Caki2 (cell line): ENCODE measurements at places on chromosomes 11 and 22. TPM values are rescaled to one million over a fixed set of nuclear protein-coding genes. Genes with fewer than 3 reads are reported as not detected.

DNA sequence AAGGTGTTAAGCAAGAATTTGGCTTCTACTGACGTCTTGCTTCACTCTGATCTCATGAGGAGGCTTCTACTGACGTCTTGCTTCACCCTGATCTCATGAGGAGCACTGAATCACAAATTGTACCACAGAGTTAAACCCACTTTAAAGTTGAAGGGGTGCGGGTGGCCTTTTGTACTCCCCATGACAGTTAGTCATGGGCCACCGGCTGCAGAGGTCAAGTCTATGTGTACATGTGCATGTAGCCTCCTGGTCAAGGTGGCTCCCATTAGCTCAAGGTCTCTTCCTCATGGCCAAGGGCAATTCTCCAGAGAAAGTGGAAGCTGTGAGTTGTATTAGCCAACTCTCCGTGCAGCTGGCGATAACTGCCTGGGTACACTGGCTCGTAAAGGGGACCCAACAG, 23.1 kb upstream of the FZD4 start:
- DNase-seq: no peak

GRCh38 chr11:39571081-39571480, 1888.4 kb downstream of the LRRC4C start:
- DNase-seq: no peak

GRCh38 chr11:91219535-91219934, 996.7 kb upstream of the CHORDC1 start:
- DNase-seq: no peak

- DNase-seq: no peak
These were observed 38.5 kb upstream of the FJX1 start for GRCh38 chr11:35579557-35580396.

- DNase-seq: no peak
These were observed 72.8 kb upstream of the IGLL5 start for GRCh38 chr22:22814666-22815396.

DNA sequence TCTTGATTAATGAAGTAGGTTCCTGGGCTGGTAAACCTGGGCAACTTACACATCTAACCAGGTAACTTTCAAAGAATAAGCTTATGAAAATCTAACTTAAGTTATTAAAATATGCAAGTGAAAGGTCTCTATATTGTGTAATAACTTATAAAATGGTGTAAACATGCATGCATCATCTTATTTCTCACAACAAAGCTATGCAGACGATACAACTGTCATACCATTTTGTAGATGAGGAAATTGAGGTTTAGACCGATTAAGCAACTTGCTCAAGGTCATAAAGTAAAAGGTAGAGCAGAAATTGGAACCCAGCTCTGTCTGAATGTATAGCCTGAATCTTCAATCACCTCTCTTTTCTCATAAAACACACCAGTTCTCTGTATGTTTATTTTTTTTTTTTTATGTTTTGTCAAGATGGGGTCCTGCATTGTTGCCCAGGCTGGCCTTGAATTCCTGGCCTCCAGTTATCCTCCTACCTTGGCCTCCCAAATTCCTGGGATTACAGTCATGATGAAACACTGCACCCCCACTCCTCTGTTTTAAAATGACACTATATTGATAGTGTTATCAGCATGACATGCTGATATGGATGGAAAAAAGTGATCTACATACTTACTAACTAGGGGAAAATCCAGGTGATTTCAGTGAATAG, 109.6 kb downstream of the SGSM3 start:
- DNase-seq: no peak

DNA sequence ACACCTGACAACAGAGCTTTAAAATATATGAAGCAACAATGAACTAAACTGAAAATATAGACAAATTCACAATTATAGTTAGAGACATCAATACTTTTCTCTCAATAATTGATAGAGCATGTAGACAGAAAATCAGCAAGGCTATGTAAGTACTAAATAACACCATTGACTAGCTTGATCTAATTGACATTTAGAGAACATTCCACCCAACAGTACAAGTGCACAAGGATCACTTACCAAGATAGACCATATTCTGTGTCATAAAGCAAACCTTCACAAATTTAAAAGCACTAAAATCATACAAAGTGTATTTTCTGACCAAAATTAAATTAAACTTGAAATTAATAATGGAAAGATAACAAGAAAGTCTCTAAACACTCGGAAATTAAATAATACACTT, 562.5 kb downstream of the INSC start:
- DNase-seq: no peak

EMID1 gene
- total RNA-seq: 0.37 and 1.6 TPM in 2 replicates

DNA sequence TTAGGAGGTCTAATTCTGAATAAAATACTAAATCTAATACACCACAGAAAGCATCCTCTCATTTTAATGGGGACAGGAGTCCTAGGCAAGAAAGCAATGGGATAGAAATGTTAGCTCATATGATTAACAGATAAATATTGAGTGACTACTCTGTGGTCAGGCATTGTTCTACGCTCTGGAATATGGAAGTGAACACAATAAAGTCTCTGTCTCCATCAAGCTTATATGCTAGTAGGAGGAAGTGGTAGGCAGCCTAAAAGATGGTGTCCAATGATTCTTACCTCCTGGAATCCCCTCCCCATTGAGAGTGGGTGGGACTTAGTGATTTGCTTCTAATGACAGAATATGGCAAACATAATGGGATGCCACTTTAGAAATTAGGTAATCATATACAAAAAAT, 160.3 kb upstream of the PDGFD start:
- DNase-seq: no peak

DEUP1 gene
- not detected in 2 replicates for total RNA-seq

APOL5 gene
- not detected in 2 replicates for total RNA-seq

SULT4A1 gene
- total RNA-seq: not detected in 2 replicates

- no peak for DNase-seq
These were observed 46.5 kb downstream of the PDE2A start for GRCh38 chr11:72627594-72628281.

DNA sequence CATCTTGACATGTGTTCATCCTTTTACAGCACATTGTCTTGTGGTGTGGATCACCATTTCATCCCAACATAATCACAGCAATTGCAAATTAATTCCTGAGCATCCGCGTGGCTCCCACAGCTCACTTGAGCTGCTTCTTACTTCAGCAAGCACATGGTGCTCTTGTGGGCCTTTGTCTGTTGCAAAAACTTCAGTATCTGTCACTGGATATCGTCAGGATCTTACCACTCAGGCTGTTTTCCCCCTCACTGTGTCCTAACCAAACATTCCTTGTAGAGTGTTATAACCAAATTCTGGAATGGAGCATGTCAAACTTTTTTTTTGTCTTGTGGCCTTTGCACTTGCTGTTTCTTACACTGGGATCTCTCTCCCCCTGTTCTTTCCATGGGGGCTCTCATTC, 683.1 kb upstream of the ARHGAP42 start:
- no peak for DNase-seq

B3GAT3 gene
- 34.9 and 52.3 TPM in 2 replicates for total RNA-seq

- DNase-seq: no peak
These were observed 514 bp downstream of the KRTAP5-9 start for GRCh38 chr11:71548716-71549151.

MS4A6E gene
- not detected in 2 replicates for total RNA-seq

IFITM1 gene
- 2.0 and 10.3 TPM in 2 replicates for total RNA-seq

MMP1 gene
- 0.26 and 0.78 TPM in 2 replicates for total RNA-seq

- no peak for DNase-seq
These were observed 548 bp downstream of the PYGM start for GRCh38 chr11:64759131-64759721.

SGSM1 gene
- total RNA-seq: 0.06 and 0.27 TPM in 2 replicates

- DNase-seq: no peak
These were observed 19.0 kb downstream of the TSKU start for GRCh38 chr11:76802151-76802550.

GRCh38 chr11:37512156-37512780, 914.2 kb upstream of the RAG2 start:
- DNase-seq: no peak

SLC22A12 gene
- total RNA-seq: not detected in 2 replicates

PRODH gene
- total RNA-seq: 7.0 and 23.5 TPM in 2 replicates

FAM111B gene
- total RNA-seq: 6.4 and 7.5 TPM in 2 replicates

DNA sequence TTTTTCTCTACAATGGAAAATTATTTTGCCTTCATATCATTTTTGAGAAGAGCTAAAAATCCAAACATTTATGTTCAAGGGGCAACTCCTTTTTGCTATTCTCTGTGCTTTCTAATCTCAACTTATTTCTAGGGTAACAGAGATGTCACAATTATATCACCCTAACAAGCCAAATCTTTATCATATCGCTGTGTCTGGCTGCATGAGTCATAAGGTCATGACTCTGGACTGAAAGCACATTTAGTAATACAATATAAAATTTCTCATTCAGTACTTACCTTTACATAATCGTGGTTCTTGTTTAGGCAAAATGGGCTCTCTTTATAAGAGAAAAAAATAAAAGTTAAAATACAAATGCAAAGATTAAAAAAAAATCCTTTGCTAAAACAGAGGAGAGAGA, 326.0 kb downstream of the CASP12 start:
- DNase-seq: no peak

GRCh38 chr22:23836692-23837495, 1.9 kb downstream of the DERL3 start:
- DNase-seq: no peak
